ENCODE measurements at places on chromosomes 11 and 22.
A peak's percentile ranks its signal among the peaks of the same experiment; 100 is the strongest.

DNA sequence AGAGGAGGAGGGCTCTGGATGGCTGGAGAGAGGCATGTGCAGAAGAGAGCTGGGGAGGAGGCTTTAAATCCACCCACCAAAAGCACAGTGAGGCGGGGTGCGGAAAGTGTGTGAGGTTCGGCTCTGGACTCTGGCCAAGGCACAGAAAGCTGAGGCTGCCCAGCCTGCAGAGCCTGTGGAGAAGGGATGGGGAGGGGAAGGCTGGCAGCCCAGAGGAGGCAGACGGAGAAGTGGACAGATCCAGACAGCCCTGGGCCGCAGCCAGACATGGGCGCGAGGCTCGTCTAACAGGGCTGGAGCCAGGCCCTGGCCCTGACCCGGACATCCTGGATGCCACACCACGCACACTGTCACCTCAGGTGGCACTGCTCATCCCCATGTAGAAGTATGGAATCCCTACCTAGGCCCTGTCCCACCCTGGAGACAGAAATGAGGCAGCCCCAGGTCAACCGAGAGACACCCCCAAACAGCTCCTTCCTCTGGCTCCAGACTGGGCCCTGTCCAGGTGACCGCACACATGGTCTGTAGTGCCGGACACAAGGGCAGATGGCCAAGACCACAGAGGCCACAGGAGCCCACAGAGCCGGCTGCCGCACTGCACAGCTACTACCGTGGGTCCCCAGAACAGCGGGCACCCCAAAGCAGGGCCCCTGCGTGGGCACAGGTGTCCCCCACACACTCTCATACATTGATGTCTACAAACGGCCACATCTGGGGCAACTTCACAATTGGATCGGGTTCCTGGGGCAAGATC lies 16.6 kb upstream of the MOB2 start:
- DNase-seq: no peak

DNA sequence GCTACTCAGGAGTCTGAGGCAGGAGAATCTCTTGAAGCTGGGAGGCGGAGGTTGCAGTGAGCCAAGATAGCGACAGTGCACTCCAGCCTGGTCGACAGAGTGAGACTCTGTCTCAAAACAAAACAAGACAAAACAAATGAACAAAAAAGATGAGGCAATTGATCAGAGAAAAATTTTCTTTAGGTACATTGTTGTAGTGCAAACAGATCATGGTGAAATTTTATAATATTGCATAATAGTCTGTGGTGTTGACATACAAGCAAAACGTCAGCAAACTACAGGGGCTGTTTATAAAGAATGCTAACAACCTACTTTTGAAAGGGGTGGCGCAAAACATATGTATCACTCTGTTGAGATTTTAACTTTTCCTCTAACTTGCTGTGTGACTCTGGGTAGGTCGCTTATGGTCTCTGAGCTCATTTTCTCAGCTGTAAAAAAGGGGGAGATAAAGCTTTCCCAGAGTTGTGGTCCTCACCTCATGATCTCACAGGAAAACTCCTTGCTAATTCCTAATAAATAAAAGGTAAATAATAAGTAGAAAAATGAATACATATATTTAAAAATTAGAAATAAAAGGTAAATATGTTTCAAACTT lies 64.8 kb upstream of the NUP160 start:
- DNase-seq: no peak

GRCh38 chr22:27163162-27164137 lies 506.1 kb downstream of the MIAT start:
- DNase-seq: no peak

- DNase-seq: no peak
Measured at GRCh38 chr11:114132944-114133394, 73.5 kb downstream of the ZBTB16 start.

DNA sequence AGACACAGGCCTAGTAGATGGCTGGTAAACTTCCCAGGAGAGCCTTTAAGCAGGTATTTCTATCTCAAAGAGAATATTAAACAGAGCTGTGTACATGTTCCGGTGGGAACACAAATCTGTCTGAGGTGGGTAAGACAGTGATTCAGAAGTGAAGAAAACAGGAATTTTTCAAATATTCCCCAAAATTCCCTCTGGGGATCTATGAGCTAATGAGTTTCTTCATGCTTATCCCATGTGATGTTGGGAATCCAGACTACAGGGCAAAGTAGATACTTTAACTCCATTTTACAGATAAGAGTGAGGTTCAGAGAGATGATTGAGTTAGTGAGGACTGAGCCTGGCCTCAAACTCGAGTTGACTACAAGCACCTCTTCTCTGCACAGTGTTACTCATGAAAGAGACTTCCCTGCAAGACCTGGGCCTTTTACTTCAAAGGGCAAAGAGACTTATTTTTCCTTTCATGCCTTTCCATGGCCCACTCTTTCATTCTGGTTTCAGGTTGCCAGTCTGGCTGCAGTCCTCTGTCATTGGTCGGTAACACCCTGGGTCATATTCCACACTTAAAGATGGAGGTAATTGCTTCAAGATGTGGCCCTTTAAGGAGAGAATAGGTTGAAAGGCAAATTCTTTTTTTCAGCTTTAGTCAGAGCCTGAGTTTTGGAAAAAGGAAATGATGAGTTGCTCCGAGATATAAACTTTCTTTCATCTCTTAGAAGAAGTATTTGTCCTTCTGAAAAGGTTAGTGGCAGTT lies 70.1 kb downstream of the CYB5R2 start:
- DNase-seq: no peak

DNA sequence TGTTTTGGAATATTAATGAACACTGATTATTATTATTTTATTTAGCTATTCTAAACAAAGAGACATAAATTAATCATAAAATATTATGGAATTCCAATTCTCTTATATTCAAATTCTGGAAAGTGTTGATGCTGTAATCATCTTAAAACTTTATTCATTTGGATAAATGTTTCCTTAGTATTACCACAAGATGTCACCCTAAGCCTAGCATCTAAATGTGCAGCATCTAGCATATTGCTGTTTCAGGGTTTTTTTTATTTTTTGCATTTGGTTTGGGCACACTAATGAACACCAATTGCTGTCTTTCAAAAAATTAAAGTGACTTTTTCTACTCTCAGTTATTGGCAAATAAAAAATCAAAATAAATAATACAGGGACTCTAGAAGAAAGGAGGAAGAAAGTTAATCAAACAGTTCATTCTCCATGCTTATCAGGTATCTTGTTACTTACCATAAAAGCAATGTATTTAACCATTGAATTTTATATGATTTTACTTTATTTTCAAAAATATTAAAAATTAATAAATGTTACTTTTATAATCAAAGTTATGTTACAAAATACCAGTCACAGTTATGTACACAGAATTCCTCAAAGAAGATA lies 31.8 kb downstream of the DLG2 start:
- DNase-seq: peak; percentile 91

DNA sequence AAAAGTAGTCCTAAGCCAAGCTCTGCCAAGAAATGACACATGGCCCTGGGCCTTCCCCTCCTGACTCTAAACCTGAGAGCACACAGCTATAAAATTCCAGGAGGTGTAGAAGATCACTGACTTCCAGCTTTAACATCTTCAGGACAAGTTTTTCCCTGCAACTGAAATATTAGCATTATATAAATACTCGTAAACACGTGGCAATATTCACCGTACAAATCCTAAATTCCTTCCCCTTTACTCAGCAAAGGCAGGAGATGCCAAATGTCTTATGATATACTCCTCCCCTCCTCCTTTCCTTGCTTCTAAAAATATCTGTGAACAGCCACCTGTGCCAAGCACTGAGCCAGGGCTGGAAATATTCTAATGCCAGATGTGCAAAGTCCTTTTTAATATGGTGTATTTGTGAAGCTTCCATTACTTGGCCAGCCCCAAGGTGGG lies 194.0 kb downstream of the LARGE1 start:
- DNase-seq: no peak

DNA sequence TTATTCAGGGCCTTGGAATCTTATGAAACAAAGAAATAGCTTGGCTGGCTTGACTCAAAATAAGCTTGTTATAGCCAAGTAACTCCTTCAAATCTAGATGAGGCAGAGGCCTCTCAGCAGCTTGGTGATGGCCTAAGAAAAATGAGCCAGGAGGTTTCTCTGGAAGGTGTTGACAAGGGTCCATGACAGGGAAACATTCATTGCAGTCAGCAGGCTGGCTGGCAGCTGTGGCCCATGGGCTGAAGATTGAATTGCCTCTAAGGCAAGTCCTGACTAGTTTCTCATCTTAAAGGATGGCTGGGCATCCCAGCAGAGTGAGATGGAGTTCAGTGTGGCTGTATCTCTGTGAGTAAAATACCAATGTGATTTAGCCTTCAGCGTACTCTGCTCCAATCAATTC lies 441.0 kb downstream of the NELL1 start:
- no peak for DNase-seq

- DNase-seq: no peak
Measured at GRCh38 chr11:13145461-13145860, 132.1 kb upstream of the BMAL1 start.

GRCh38 chr22:46985507-46985882 lies 223.0 kb downstream of the TBC1D22A start:
- DNase-seq: no peak

GRCh38 chr22:39240831-39241793 lies 3.7 kb downstream of the PDGFB start:
- no peak for DNase-seq

DNA sequence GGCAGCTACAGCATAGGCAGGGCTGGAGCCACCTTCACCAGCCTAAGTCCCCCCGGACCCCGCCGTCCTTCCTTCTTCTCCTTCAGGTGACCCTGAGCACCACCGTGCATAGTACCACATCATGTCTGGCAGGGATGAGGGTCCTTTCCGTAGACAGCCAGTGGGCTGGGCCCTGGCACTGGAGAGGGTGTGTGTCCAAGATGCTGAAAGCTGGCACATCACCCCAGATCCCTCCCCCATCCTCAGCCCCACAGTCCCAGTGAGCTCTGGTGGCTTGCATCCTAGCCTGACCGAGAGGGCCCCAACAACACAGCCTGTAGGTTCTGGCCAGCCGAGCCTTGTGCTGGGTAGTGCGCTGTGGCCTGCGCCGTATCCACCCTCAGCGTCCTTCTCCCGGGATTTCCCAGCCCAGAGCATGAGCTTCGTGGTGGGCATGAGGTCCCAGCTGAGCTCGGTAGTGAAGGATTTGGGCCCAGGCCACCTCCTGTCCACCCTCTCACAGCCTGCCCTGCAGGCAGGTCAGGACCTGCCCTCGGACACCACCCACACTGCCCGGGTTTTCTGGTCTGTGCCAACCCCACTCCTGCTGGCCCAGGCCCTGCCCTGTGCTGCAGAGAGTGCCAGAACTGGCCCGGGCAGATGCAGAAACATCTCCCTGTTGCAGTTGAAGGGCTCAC lies 1124.3 kb downstream of the BRD1 start:
- no peak for DNase-seq

- DNase-seq: no peak
Measured at GRCh38 chr22:38432264-38432663, 22.7 kb downstream of the KCNJ4 start.

DNA sequence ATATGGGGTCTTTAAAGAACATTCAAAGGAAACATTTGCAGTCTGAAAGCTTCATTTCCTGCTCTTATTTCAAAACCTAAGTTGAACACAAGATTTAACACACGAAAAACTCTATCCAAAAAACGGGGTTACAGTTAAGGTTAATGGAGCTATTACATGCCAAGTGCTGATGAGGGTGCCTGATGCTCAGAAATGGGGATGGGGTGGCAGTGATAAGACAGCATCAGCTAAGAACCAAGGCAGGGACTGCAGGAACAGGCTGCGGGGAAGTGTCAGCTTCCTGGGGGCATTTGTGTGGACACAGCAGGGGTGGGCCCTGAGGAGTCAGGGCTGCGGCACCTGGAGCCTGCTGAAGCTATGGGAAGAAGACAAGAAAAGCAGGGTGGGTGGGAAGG lies 12.2 kb downstream of the DGCR2 start:
- DNase-seq: no peak

GRCh38 chr22:38402204-38402603 lies 52.8 kb downstream of the KCNJ4 start:
- DNase-seq: no peak

GRCh38 chr11:86491027-86491426 lies 116.3 kb downstream of the CCDC81 start:
- DNase-seq: no peak

DNA sequence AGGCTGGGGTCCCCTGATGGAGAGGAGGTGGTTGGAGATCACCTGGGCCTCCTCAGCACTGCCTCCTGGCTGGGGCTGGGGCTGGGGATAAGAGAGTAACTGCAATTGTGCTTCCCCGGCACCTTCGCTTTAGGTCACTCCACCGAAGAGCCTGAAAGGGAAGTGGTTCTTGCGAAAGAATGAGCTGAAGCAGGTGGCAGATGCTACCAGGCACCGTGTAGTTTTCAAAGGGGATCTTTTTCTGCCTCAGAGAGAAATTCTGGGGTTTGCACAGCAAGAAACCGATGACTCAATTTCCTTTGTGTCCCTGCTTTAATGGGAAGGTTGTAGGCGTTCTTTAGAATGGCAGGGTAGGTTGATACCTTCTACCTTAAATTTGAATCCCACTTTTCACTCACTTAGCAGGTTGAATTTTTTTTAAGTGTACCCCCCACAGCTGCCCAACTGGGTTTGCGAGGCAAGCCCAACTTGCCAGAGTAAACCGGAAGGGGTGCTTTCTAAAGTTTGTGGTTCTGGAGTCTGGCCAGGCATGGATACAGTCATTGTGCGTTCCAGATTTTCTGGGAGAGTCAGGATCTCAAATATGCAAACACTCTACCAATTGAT lies 5.3 kb downstream of the CD44 start:
- no peak for DNase-seq

DNA sequence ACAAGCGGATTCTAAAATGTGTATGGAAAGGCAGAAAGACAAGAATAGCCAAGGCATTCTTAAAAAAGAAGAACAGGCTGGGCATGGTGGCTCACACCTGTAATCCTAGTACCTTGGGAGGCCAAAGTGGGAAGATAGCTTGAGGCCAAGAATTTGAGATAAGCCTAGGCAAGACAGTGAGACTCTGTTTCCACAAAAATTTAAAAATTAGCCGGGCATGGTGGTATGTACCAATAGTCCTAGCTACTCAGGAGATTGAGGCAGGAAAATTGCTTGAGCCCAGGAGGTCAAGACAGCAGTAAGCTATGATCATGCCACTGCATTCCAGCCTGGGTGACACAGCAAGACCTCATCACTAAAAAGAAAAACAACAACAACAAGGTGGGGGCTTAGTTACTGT lies 46.0 kb upstream of the PPP2R1B start:
- no peak for DNase-seq

DNA sequence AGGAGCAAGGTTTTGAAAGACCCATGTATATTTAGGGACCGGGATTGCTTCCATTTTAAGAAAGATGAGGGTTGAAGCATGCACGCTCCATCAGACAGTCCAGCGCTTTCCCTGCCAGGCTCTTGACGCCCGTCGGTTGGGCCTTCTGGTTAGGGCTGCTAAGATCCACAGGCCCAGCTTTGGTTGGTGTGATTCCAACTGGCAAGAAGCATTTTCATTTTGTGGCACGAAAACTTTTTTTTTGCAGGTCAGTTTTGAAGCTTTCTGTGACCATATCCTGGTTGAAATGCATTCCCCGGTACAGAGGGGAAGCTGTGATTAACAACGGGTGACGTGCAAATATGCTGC lies 34.3 kb upstream of the MPPED1 start:
- DNase-seq: no peak

- DNase-seq: no peak
Measured at GRCh38 chr11:112812729-112813128, 148.5 kb upstream of the NCAM1 start.

GRCh38 chr11:61106296-61106695 lies 4.0 kb downstream of the CD5 start:
- no peak for DNase-seq

GRCh38 chr11:3368199-3368598 lies 10.7 kb downstream of the ZNF195 start:
- DNase-seq: no peak

GRCh38 chr11:76135491-76135890 lies 70.8 kb downstream of the WNT11 start:
- DNase-seq: no peak

All from OCI-M1 (cell line).